ENCODE measurements at places on chromosomes 4 and X.
A peak's percentile ranks its signal among the peaks of the same experiment; 100 is the strongest.

- DNase-seq: no peak
Measured at GRCh38 chr4:145709843-145710242, 29.9 kb downstream of the C4orf51 start.

DNA sequence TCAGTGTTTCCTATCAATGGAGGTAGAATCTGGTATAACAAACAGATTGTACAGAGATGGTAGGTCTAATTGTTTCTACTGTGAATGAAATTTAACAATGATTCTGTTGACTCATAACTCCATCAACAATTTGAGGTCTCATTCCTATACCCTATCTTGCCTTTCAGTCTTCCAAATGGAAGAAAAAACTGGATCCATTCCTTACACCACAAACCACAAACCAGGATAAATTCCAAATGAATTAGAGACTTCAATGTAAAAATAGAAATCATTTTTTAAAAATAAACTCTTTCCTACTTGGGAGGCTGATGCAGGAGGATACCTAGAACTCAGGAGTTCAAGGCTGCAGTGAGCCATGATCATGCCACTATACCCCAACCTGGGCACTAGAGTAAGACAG, 114.4 kb upstream of the WDR44 start:
- no peak for DNase-seq

- DNase-seq: no peak
Measured at GRCh38 chrX:19990151-19990555, 708 bp downstream of the BCLAF3 start.

DNA sequence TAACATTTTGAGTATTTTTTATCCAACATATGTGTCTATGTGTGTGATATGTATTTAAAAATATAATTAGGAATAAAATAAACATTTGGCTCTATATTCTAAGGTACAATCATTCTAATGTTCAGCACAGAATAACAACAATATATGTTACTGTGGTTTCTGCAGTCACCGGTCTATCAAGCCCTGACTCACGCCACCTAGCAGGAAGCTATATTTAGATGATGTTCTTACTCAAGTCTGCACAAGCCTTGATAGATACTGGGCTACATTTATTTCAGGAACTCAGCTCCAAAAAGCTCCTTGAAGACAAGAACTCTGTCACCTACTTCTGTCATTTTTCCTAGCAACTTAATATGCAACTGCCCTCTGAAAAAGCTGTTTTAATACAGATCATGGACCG, 152.0 kb upstream of the FTHL17 start:
- DNase-seq: no peak

GRCh38 chrX:147550217-147550616, 361.5 kb upstream of the FMR1 start:
- peak; percentile 20 for DNase-seq

DNA sequence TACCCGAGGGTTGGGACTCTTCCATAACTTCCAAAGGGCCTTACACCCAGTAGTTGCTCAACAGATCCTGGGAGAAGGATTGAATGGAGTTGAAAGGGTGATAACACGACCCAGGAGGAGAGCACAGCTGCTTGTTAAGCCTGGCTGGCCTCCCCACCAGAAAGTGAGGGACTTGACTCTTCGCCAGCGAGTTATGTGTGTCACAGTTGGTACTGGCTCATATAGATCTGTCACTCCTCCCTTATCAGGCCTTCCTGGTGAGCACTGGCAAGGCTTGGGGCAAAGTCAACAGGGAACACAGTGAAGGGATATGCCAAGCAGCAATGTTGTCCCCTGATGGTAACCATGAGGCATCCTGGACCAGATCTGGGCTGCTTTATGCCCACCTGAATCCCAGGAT, 35.8 kb downstream of the APLN start:
- no peak for DNase-seq

DNA sequence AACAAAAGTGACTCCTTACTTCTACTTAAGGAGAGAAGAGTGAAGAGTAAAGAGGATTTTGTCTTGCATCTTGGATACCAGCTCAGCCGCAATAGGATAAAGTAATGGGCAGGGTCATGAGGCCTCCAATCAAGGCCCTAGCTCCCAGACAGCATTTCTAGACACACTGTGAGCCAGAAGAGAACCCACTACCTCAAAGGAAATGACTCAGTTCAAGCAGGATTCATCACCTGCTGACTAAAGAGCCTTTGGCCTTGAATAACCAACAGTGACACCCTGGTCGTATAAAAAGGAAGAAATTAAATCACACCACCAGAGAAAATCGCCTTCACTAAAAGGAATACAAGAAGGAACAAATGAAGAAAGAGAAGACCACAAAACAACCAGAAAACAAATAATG, 416.1 kb downstream of the PCDH18 start:
- DNase-seq: no peak

- DNase-seq: no peak
Measured at GRCh38 chrX:46687619-46688018, 71.3 kb downstream of the SLC9A7 start.

GRCh38 chr4:85909851-85910250, 434.9 kb downstream of the ARHGAP24 start:
- no peak for DNase-seq

All from HEK293T (cell line).